ENCODE measurements at places on chromosomes 7 and 10.
A peak's percentile ranks its signal among the peaks of the same experiment; 100 is the strongest.

- DNase-seq = no peak
Observed at GRCh38 chr7:129053938-129054437, 923 bp downstream of the TNPO3 start.

DNA sequence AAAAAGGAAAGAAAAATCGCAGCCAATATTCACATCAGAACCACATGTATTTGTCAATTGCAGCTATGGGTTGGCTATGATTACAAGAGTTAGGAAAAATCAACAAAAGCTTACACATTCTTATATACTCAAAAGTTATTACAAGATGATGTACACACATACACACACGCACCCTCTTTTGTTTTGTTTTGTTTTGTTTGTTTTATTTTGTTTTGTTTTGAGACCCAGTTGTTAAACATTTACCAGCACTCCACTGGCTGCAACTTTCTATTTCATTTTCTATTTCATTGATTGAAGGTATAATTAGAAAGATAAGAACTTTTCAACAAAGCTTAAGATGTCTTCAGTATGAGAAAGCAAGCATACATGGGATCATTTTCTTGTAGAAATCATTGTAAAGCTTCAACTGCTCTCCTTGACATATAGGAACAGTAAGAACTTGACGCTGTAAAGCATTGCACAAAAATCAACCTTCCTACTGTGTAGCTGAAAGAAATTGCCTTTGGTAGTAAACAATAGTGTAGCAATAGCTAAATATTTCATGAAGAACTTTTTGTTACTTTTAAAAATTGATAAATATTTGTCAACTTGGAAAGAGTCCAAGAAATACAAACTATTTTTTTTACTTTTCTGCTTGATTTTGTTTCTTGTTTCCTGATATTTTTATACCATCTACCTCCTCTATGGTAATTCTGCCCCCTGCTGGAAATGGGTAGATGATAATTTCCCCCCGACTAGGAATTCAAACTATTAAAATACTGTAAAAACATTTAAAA lies 205.9 kb downstream of the MBL2 start:
- DNase-seq = no peak

GRCh38 chr10:50438049-50438936 lies 185.5 kb downstream of the SGMS1 start:
- DNase-seq = no peak

GRCh38 chr10:22368981-22369380 lies 23.7 kb downstream of the SPAG6 start:
- no peak for DNase-seq

GRCh38 chr10:60009710-60010383 lies 103.5 kb upstream of the CCDC6 start:
- DNase-seq = no peak

- DNase-seq = no peak
Observed at GRCh38 chr7:17462131-17462631, 163.7 kb downstream of the AHR start.

GRCh38 chr7:22758576-22758975 lies 31.6 kb downstream of the IL6 start:
- DNase-seq = no peak

GRCh38 chr7:85630904-85631600 lies 444.2 kb upstream of the SEMA3D start:
- DNase-seq = no peak

GRCh38 chr10:6195846-6196245 lies 6.9 kb upstream of the PFKFB3 start:
- no peak for DNase-seq

DNA sequence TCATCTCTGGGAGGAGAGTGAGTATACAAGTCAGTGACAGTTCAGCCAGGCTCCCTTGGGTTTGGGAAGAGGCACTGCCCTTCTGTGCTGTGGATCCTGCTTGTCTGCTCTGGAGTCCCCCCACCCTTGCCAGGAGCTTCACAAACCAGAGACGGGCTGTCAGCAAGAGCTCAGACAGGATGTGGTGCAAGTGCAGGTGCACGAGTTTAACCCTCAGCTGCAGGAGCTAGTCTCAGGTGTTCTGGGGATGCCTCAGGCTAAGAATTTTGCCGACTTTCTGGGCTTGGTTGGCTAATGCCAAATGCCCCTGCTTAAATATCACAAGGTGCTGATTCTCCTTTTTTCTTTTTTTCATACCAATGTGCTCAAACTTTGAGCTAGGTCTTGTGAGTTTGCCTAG lies 22.3 kb downstream of the ZNF783 start:
- DNase-seq = peak; percentile 76

DNA sequence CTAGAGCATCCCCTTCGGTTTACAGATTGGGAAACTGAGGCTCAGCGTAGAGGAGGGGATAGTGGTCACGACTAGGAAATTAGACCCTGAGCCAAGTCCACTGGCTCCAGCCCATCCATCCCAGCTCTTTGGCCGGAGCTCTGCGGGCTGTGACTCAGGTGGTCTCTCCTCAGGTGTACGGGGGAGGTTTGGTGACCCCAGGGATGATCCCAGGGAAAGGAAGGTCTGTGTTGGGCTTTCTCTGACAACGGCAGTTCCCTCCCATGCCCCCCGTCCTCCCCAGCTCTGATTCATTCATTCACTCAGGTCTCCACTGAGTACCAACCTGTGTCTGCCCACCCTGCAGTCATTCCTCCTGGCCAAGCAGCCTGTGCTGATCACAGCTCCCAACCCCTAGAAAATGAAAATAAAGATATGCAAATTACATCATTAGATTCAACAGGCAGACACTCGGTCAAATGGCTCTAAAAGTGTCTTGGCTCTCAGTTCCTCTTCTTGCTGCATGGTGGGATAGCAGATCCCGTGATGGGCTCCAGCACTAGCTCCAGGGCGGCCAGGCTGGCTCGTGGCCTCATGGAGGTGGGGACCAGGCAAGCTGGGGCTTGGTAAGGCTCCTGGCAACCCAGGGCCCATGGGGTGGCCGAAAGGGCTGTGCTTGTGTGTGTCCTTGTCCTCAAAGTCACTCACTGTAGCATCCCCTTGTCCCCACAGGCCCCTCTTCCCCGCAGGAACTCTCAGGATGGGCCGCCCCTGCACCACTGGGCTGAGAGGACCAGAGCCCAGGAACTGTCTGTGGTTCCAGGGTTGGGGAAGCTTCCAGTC lies 37.8 kb downstream of the CLRN3 start:
- no peak for DNase-seq

- no peak for DNase-seq
Observed at GRCh38 chr7:48213226-48213625, 42.0 kb downstream of the ABCA13 start.

DNA sequence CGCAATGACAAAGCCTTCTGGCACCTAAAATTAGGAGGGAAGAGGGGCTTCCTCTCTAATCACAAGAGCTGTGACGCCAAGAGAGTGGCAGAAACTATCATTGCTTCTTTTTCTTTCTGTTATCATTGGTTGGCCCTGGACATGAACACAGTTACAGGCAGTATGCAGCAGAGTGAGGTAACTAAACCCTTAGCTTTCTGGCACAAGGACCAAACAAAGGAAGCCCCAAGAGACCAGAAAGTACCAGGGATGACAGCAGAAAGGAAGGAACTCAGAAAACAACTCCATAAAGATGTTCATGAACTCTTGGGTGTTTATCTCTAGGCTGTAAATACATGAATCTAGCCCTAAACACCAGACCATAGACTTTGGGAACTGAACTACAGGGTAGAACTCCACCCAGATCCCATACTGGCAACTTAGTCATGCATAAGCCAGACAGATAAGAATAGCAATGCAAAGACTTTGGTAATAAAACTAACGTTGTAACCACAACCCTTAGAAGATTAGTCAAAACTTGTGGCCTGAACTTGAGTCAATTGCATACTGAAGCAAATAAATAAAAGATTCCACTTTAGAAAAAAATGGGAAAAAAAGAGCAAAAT lies 195.7 kb upstream of the PTN start:
- DNase-seq = no peak

- no peak for DNase-seq
Observed at GRCh38 chr7:121545418-121545817, 149.3 kb upstream of the FAM3C start.

GRCh38 chr7:36245684-36246299 lies 92.7 kb downstream of the EEPD1 start:
- no peak for DNase-seq

GRCh38 chr7:18128846-18129245 lies 101.2 kb upstream of the PRPS1L1 start:
- DNase-seq = no peak

DNA sequence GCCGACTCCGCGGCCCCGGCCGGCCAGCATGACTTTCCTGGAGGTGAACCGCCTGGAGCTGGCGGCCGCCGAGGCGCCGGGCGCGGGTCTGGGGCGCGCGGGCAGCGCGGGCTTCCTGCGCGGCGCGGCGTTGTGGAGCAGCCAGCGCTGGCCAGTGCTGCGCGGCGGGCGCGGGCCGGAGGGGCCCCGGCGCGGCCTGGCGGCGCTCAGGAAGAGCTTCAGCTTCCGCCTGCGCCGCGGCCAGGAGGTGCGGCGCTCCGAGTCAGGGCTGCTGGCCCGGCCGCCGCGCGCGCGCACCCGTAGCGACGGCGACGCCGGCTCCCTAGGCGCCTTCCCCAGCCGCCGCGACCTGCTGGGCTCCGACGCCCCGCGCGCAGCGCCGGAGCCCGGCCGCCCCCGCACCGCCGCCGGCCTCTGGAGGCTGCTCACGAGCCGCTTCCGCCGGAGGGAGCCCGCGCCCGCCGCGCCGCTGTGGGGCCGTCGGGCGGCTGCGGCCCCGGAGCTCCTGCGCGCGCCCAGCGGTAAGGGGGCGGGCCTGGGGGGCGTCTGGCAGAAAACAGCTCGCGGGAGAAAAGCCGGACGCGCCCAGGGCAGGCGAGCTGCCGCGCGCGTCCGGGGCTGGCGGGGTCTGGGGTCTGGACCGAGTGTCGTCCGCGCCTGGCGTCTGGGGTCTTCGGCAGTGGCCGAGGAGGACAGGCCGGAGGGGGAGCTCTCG lies 29.0 kb downstream of the AGAP3 start:
- DNase-seq = peak; percentile 35

- no peak for DNase-seq
Observed at GRCh38 chr10:124288486-124288885, 130.2 kb downstream of the OAT start.

- no peak for DNase-seq
Observed at GRCh38 chr7:102261451-102261850, 25.2 kb upstream of the SH2B2 start.

DNA sequence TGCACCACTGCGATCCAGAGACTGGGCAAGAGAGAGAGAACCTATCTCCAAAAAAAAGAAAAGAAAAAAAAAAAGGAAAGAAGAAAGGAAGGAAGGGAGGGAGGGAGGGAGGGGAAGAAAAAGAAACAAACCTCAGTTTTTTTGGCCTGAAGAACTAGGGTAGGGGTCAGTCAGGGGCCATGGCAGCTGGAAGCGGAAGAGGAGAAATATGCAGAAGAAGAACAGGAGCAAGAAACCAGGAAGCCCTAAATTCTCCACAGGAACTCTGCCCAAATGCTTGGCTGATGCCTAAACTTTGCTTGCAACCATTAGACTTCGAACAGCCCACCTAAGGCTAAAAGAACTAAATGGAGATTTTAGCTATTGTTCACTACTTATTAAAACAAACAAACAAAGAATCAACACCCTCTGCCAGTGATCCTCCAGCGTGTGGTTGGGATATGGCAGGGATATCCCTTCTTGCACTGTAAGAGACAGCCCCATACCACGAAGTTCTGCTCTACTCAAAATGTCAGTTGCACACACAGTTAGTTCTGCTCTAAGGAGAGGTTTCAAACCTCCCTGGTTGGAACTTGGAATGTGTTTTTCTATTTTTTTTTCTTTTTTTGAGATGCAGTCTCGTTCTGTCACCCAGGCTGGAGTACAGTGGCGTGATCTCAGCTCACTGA lies 139.5 kb downstream of the FAM107B start:
- DNase-seq = no peak

- no peak for DNase-seq
Observed at GRCh38 chr7:107998660-107999480, 4.1 kb downstream of the LAMB1 start.

DNA sequence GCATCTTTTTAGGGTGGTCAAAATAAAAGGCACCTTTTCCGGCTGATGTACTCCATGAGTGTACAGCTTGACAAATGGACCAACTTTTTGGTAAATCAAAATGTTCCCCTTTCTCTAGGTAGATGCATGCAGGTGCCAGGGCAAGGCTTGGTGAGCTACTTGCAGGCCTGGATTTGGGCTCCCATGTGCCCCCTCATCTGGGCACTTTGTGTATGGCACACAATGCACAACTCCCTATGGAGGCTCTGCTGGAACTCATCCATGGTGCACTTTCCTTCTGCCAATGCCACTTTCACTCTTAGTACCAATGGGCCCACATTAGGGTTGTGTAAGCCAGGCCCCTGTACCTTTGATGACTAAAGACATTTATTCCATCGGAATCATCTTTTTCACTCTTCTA lies 300.8 kb downstream of the SDHAF3 start:
- DNase-seq = no peak

DNA sequence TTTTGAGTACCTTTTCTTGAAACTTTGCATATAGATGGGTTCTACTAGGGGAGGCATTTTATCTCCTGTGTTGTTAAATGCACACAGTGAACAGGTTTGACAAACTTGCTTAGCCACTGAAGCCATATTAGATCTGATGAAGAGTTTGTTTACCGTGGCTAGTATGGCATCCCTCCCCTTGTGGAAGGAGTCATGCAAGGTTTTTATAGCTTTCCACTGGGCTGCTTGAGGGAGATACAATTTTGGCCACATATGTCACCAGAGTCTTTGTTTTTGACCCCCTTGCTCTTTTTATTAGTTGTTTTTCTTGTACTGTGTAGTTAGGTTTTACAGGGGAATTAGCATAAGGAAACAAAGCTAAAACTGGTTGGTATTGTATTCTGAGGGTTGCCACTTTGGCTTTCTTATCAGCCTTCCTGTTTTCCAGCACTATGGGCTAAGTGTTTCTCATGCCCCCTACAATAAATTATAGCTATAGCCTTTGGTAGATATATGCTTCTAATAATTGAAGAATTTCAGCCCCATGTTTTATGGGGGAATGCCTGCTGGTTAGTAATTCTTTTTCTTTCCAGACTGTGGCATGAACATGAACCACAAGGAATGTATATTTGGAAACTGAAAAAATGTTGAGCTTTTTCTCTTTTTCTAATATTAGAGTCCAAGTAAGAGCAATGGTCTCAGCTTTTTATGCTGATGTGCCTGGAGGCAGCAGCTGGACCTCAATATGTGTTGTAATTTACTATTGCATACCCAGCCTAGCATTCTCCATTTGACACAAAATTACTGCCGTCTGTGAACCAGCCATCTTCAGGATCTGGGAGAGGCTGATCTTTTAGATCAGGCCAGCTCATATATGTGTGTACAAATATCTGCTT lies 18.4 kb upstream of the STEAP2 start:
- no peak for DNase-seq

DNA sequence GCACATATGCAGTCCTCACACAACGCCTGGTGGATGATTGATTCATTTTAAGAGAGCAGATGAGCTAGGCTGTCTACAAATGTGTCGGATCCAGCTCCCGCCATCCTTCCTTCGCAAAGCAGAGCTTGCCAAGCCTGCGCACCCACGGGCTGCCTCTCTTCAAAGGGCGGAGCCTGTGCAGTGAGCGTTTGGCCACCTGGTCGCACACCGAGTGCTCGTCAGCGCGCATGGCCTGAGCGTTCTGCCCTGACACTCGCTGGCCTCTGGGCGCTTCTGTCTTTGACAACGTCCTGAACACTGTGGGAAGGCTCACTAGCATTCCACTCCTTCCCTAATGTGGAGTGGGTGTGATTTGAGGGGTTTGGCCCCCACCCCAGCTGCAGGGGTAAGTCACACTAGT lies 47.1 kb upstream of the TMEM72 start:
- DNase-seq = peak; percentile 22
